Mesenteric fat pad (tissue), 1 donor: ENCODE measurements at places on chromosomes 11 and 22. TPM values are rescaled to one million over a fixed set of nuclear protein-coding genes. Genes with fewer than 3 reads are reported as not detected.
A peak's percentile ranks its signal among the peaks of the same experiment; 100 is the strongest.

GGTLC2 gene
- total RNA-seq: not detected

IFT27 gene
- total RNA-seq: 21.4 TPM

PEX26 gene
- total RNA-seq: 35.9 TPM

AMPD3 gene
- 27.2 TPM for total RNA-seq

CCDC116 gene
- 0.39 TPM for total RNA-seq

RSF1 gene
- 53.5 TPM for total RNA-seq

- no peak for DNase-seq
These were observed 28.9 kb upstream of the ISX start for GRCh38 chr22:35037089-35037488.

DNA sequence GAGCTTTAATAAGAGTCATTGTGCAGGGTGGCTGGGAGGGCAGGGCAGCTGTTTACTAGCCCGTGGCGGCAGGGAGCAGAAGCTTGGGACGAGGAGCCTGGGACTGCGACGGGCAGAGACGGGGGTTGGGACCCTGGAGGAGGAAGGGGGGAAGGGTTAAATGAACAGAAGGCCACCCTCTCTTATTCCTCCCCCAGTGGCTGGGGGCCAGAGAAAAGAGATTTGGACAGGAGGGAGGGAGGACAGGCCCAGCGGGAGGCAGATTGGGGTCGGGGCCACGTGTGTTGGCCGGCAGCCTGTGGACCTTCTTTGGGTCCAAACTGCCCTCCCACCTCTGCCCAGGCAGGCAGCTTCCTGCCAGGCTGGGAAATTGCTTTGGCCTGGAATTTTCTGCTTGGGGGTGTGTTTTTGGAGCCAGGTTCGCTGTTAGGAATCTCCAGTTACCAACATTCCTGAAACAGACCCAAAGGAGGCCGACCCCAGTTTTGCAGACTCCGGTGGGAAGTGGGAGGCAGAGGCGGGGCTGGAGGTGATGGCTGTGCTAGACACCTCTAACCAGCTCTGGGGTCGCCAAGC lies 50.2 kb downstream of the APOL3 start:
- no peak for DNase-seq

GRCh38 chr11:108562746-108563581 lies 30.6 kb downstream of the EXPH5 start:
- no peak for DNase-seq

DNA sequence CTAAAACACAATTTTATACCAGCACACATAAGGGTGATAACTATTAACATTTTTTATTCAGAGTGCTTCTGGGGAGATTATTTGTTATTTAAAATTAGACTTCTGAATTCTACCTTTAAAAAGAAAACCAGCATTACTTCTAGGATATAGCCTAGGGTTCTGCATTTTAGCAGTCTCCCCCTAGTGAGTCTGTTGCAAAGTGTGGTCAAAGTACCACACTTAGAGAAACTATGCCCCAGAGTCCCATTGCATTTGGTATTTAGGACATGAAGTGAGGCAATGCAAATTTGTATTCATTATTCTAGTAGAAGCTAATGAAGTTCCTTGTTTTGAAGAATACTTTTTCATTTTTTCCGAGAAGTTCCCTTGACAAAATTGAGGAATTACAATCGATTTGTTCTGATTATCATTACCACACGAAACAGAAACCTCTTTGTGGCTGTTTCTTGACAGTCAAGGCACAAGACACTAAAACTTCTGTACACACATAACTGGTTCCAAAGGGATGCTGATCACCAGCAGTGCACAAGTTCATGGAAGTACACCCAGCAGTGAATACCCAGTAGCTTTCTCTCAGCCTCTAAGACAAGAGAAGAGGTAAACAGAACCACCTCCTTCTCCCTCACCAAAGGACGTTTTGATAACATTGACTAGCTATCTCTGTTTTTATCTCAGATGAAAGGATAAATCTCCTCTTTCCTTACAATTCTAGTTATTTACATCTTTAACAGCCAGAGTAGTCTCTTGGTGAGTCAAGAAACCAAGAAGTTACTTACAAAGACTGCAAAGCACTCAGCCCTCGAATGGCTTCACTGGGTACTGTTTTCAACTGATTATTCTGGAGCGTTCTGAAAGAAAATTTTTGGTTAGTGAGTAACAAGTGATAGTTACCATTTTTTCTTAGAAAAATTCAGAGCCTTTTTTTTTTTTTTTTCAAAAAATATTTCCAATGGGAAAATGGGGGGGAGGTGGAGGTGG lies 27.6 kb upstream of the CCDC34 start:
- DNase-seq: no peak

DNA sequence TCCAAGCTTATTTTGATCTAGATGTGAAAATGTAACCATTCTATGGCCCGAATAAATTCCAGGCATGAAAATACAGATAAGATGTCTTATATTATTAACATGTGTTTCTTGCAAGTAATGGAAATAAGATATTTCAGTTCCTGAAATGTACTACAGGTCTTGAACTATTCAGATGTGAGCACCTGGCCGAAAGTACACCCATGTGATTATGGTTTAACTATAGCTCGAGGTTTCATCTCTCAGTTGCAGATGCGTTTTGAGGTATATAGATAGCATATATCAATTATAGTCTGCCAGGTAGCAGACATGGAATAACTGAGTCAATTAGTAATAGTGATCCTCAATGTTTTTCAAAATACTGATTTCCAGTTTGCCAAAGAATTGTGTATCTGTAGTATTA lies 68.3 kb downstream of the DDIAS start:
- no peak for DNase-seq

DNA sequence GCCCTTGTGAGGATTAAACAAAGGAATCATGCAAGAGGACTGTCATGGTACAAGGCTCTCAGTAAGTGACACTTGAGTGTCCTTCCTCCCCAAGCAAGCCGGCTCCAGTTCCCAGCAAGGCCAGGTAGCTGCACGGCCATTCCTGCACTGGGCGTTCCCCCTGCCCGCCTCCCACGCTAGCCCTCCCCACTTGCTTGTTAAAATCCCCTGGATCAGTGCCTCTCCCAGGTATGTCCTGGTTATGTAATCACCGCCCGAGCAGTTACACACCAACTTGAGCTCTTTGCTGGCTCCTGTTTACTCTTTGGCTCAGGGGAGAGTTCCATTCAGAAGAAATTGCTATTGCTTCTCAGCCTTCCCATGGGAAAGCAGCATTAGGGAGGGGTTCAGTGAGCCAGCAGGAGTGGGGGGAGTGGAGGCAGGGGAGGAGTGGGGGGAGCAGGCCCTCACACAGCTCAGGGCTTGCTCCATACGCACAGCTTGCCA lies 19.4 kb upstream of the MYEOV start:
- DNase-seq: no peak

DNA sequence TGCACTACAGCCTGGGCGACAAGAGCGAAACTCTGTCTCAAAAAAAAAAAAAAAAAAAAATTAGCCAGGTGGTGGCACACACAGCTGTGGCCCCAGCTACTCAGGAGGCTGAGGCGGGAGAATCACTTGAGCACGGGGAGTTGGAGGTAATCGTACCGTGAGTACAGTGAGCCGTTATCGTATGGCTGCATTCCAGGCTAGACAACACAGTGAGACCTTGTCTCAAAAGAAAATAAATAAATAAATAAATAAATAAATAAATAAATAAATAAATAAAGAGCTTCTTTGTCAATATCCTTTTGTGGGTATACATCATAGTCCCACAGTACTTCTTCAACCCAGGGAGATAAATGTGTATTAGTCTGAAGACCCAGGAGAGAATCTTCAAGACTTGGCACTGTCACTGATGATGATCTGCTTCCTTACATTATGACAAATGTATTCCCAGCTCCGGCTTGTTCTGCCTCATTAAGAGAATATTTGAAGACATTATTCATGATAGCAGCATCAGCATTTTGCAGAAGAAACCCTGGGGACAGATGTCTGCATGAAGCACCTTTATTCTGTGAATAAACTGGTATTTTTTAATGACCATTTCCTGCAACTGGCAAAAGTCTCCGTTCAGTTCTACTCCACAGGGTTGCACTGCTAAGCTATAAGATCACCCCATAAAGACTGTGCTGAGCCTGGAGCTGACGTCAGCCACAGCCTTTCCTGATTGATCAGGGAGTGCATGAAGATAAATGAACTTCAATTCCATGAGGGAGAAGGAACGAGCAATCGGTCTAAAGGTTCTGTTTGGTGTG lies 1.6 kb upstream of the ACY3 start:
- peak; percentile 5 for DNase-seq

DNA sequence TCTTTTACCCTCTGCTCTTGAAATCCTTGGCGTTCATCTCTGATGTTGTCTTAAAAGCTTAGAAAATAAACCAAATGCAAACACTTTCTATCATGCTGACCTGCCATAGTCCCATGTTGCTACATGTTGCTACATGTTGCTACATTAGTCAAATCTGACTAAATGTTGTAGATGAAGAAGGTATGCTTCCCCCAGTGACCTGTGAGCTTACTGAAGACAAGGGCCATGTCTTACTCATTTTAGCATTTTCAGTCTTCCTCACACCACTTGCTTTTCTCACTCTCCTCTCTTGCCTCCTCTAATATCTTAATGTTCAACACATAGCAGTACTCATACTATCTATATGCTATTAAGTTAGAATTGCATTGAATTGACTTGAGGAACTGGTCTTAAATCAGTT lies 346.4 kb upstream of the MTNR1B start:
- DNase-seq: no peak

DNA sequence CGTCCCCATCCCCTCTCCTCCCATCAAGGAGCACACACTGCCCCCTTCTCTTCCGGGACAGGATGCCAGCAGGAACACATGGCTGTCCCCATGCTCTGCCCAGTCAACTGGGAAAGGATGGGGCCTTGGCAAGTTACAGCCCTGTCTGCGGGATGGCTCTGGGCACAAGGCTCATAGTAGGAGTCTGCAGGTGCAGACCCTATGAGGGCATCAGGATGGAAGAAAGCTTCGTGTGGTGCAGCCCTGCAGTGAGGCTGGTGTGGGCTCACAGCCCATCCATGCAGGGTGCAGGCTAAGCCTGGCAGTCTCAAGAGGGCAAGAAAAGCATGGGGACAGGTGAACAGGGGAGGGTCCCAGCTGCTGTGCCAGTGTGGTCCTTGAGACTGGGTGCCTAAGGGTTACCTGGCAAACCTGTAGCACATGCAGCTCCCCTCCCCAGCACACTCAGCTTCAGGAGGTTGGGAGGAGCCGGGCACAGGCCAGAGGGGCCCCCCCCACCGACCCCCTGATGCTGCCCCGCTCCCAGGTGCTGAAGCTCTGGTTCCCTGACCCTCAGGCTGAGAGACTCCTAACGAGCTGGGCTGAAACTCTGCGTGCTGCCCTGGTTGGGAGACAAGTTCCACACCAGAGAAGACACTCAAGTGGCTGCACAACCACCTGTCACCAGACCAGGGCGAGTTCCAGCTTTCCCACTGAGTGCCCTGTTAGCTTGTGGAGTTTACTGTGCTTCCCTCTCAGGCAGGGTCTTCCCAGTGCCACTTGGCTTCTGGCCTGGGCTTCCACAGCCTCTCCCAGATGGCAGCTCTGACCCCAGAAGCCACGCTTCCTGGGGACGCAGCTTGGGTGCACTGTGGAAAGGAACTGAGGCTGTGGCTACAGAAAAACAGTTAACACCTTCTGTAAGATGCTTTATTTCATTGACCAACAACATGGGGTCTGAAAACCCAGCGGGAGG lies 3.3 kb upstream of the SCARF2 start:
- DNase-seq: no peak

DNA sequence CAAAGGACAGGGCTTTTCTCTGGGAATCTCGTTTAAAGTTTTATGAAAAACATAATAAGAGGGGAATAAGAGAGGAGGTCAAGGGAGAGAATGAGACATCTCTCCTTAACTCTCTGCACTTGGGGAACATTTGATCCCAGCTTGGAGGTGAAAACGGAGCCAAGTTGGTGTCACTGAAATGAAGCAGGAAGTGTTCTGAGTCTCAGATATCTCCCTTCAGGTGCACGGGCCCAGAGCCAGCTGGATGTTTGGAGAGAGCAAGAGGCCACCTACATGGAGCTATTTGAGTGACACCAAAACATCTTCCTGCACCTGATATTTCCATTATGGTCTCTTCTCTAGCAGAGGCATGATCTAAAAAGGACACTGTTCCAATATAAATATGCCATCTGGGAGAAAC lies 85.7 kb downstream of the BLID start:
- no peak for DNase-seq

DNA sequence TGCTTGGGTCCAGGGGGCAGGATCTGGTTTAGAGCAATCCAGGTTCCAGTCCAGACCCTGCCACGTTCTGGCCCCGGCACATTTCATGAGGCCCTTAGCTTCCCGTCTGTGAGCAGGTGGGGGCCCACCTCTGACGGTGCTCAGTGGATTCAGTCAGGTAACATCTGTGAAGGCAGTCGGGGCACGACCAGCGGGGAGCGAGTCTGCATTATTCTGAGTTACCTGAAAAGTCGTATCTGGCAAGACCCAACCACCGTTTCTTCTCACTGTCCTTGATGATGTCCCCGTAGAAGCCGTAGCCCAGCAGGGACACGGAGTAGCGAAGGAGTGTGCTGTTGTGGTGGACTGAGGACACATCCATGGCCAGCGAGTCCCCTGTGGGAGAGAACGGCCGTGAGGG lies 39.0 kb downstream of the CERK start:
- no peak for DNase-seq

- no peak for DNase-seq
These were observed 13.5 kb downstream of the TRIM44 start for GRCh38 chr11:35675901-35676610.

DNA sequence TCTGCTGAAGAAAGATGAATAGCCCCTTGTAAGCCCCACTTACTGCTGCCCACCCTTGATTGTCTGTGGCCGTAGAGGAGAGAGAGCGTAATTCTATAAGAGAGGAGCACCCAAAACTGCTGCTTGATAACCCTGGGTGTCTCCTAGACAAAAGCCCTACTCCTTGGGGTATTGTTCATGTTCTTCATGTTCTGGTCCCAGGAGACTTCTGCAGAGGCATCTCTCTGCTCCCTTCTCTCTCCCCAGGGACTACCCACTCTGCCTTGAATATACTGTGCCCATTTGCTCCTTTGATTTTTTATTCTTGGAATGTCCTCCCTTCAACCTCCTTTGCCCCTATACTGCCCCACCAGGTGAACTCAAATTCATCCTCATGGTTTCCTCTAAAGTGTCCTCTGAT lies 417.8 kb upstream of the CADM1 start:
- DNase-seq: no peak

DNA sequence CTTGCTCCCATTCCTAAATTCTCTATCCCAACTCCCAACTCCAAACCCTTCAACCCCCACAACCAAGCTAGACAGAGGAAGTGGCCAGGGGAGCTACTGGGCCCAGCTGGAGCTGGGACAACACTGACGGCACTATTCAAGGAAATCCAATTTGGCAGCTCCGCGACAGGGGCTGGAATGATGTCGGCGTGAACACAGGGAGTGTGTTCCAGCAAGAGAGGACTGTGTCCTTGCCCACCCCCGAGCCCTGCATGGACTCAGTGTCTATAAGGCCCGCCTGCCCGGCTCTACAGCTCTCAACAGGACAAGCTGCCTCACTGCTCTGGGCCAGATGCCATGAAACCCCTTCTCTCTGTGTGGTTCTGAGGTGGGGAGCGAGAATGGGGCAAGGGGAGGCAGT lies 11.3 kb downstream of the PCSK7 start:
- DNase-seq: no peak
